ENCODE measurements at places on chromosomes 3 and 15.

- DNase-seq: no peak
Measured at GRCh38 chr3:6260551-6261191, 600.2 kb upstream of the GRM7 start.

- no peak for DNase-seq
Measured at GRCh38 chr15:26355472-26356074, 417.3 kb downstream of the GABRB3 start.

DNA sequence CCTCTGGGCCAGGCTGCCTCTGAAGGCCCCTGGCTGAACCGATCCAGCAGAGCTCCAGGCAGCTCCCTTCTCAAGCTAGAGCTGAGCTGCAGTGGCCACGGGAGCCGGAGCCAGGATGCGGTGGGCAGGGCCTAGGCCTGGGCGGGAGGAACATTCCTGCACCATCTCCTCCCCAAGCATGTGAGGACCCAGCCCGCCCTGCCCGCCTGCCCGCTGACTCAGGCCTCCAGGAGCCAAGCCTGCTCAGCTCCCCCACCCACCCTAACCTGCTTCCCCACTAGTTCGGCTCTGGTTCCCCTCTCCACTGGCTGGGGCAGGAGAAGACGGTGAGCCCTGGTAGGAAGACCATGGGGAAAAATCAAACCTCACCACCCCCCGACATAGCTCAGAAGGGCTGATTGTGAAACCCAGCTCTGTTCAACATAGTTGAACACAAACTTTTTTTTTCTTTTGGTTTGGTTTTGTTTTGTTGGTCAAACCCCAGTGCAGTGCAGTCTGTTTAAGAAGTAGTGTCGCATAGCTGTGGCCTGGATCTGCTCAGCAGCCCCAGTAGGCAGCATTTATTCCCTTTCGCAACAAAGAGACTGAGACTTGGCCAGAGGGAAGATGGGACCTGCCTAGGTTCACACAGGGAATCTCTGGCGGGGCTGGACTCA, 13.5 kb downstream of the SNX33 start:
- DNase-seq: no peak

DNA sequence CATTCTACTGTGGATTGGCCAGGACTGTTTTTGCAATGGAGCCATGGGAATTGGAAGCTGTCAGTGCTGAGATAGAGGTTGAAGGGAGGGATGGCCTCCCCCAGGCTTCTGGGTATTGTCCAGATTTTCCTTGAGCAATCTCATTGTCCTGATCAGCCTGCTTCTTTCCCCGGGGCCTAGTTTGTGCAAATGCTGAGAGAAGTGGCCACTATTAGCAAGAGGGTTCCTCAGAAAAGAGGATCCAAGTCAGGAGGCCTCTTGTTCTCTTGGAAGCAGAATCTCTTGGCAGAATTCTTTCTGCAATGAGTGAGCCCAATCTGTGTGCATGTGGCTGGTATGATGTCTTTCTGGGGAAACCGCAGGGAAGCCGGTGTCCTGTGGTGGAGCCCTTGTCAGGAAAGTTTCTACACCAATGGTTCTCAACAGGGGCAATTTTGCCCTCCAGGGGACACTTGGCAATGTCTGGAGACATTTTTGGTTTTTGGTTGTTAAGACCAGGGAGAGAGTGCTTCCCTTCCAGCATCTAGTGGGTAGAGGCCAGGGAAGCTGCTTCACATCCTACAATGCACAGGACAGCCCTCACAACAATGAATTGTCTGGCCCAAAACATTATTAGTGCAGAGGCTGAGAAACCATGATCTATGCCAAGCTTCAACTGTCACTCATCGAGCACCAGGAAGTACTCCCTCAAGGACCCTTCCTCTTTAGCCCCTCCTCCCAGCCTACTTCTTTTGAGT, 2.0 kb downstream of the LIPC start:
- no peak for DNase-seq

DNA sequence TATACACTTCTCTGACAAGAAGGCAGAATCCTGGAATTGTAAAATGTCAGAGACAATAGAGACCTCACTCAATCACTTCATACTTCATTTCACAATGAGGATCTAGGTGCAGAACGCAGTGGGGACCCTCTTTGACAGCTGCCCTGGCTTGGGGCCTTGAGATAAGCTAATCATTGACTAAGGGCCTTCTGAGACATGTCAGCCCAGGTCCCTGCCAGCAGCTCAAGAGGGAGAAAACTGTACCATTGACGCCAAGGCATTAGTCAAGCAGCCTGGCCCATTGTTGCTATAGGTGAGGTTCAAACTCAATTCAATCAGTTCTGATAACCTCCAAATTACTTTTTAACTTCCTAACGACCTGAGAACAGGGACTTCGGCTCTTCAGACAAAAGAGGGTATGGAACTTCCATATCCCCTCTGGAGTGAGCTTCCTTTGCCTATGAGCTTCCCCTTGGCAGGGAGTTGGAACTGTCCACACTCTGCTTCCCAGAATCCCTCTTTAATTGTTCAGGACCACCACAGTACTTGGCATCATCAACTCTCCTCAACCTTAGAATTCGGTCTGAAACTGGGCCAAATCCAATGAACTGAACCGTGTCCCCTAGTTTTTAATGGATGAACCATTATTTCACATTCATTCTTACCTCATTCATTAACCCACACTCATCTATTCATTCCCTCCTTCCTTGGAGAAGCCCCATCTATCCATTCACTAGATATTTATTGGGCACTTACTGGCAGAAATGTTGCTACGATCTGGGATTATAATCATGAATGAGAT, 1.5 kb upstream of the CYP8B1 start:
- DNase-seq: no peak

DNA sequence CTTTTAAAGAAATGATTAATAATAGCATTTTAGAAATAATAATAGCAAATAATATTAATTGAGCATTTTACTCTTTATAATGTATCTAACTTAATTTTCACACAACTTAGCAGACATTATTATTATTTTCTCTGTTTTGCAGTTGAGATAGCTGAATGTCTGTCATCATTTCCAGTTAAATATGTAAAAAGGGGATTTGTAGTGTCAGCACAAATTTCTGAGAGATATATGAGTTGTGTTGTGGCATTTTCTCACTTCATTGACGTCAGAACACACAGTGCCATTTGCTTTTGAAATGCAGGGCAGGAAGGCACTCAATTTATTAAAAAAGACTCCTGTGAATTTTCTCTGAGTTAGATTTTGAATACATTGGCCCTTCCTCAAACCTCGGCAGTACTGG, 111.0 kb downstream of the GRM7 start:
- DNase-seq: no peak

DNA sequence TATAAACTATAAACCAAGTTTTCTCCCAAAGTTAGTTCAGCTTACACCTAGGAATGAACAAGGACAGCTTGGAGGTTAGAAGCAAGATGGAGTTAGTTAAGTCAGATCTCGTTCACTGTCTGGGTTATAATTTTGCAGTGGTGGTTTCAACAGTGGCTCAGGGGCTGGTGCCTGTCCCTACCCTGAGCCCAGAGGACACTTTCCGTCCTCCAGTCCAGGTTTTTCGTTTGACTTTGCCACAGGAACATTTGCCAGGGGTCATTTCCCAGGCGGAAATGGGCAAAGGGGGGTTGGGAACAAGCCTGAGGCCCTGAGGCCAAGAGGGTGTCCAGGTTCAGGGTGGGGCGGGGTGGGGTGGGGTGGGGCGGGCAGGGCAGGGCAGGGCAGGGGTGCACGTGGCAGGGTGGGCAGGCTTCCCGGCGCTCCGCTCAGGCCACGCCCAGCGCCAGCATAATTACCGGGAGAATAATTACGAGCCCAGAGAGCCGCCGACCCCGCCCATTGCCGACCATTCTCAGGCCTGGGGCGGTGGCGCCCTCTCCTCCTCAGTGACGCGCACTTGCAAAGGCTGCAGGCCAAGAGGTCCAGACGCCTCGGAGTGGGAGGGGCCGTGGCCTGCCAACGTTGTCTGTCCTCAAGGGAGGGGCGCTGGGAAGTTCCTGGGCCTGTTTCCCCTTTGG, 70.4 kb downstream of the KLF13 start:
- no peak for DNase-seq

DNA sequence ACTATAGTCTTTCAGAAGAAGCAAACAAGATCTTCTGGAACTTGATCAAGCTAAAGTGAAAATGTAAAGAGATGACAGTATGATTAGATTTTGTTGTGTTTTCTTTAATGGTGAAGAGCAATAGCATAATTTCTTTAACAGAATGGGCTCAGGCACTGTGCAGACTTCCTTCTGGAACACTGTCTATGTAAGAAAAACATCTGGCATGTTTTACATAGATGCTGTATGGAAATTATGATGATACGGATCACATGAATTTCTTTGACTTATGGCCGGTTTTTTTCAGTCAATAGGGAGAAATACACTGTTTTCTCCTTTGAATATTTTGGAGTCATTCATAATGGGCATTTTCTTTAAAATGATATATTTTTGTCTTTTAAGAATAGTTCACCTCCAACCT, 42.6 kb downstream of the PHLDB2 start:
- DNase-seq: no peak

GRCh38 chr15:70633991-70634390, 129.4 kb downstream of the UACA start:
- DNase-seq: no peak

DNA sequence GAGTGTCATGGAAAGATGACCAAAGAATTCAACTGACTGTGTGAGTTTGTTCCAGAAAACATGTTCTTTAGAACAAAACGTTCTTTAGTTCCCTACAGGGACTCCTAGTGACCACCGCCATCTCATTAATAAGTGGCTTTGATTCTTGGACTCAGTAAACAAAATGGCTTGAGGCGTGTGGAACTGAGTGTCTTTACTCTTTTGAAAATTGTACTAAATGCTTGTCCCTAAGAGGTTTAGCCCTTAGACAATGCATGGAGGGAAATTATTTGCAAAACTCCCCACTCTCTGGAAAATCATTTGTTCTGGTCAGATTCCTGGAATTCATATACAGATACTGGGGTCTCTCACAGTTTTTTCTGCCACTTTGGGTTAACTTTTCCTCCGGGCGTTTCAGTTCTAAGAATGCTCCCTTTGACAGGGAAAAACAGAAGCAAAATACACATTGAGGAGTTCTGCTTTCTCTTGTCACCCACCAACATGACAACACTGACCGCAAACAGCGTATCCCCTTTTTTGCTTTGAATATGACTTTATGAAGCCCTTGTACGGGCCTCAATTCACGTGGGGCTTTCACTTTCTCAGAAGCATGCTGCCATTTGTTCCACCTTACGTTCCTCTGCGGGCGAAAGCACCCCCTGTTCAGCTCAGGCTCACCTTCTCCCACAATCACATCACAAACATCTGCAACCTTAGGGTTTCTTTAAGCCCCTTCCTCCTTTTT, 15.3 kb upstream of the NRROS start:
- no peak for DNase-seq

GRCh38 chr15:38905632-38906031, 341.0 kb upstream of the RASGRP1 start:
- no peak for DNase-seq

GRCh38 chr3:20878691-20879090, 692.7 kb upstream of the SGO1 start:
- DNase-seq: no peak

- DNase-seq: no peak
Measured at GRCh38 chr3:58713715-58714401, 47.3 kb upstream of the FAM3D start.

- DNase-seq: no peak
Measured at GRCh38 chr3:172476347-172476746, 28.1 kb upstream of the GHSR start.

DNA sequence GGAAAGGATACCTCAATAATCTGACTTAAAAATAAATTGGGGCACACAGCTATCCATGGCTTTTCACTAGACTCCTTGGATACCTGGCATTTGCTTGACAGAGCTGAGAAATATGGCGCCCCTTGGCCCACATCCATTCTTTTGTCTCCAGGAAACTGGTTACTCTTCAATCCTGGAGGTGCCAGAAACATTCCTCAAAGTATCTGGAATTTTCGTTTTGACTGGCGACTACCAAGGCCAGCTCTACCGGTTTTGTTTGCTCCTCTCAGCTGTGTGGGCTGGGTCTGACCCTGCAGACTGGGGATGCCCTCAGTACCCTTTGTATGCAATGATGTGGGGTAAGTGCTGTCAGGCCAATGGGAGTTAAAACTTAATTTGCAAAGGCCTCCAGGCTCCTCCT, 27.0 kb downstream of the KATNBL1 start:
- DNase-seq: no peak

GRCh38 chr3:162295323-162295983, 798.8 kb downstream of the OTOL1 start:
- DNase-seq: no peak

GRCh38 chr3:152385761-152386160, 117.0 kb downstream of the MBNL1 start:
- no peak for DNase-seq

DNA sequence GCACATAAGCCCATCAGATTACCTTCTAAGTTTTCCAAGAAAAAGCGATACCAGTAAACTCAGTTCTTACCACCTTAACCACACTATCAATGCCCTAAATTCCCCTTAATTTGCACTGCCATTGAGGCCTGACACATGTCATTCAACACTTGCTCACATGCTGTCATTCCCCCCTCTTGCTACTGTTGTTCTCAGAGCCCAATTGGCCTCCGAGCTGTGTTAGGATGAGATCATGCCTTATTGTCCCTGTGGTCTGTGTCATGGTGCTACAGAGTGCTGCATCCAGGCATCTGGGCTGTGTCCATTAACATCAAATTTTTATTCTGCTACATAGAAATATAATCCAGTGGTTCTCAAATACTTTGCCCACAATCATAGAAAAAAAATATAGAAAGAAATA, 213.6 kb downstream of the SSR3 start:
- DNase-seq: no peak

GRCh38 chr3:76497636-76498035, 542.3 kb upstream of the ROBO2 start:
- DNase-seq: no peak

- no peak for DNase-seq
Measured at GRCh38 chr3:101248736-101249135, 71.6 kb downstream of the IMPG2 start.

- no peak for DNase-seq
Measured at GRCh38 chr3:123021996-123022510, 5.5 kb downstream of the SEMA5B start.

- DNase-seq: peak; percentile 30
Measured at GRCh38 chr3:58640700-58641372, 25.7 kb downstream of the FAM3D start.

DNA sequence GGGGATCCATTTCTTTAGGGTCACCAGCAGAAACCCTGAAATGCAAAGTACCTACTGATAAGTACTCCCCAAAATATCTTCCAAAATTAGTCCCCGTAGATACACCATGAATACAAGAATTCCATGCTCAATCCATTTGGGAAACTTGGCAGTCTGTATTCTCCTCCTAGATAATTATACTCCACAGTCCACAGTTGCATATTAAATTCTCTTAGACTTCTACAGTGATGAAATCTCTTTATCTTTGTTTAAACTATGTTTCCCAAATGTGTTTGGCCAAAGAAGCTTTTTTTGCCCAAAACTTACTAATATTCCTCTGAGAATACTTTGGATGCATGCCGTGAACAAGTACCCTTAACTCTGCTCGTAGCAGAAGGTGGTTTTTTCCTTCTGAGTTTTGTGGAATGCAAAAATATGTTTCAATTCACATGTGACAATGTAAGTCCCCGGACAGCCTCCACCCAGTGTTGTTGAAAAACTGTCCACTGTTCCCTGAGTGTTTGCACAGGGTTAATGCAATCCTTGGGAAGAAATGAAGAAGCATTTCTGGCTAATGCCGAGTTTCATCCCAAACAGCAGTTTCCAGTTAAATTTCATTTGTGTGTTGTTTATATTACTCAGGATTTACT, 126.7 kb downstream of the ARNT2 start:
- no peak for DNase-seq

GRCh38 chr3:33231756-33232465, 13.3 kb upstream of the SUSD5 start:
- no peak for DNase-seq

Data from activated T-helper 1 cell treated with anti-CD3 and anti-CD28 coated beads, Interleukin-12 subunit alpha, Interleukin-12 subunit beta, Interleukin-2, Interleukin-4 antibody, amounts not matched to agents 30 ng/mL and 10 ng/mL and 1 ng/mL, durations not matched to agents 14 hours and 24 hours and 36 hours (primary cell).